SIG-M5 (cell line): ENCODE measurements at places on chromosomes 6 and 20.

GRCh38 chr20:43655937-43656336 is 11.0 kb upstream of the MYBL2 start:
- no peak for DNase-seq

DNA sequence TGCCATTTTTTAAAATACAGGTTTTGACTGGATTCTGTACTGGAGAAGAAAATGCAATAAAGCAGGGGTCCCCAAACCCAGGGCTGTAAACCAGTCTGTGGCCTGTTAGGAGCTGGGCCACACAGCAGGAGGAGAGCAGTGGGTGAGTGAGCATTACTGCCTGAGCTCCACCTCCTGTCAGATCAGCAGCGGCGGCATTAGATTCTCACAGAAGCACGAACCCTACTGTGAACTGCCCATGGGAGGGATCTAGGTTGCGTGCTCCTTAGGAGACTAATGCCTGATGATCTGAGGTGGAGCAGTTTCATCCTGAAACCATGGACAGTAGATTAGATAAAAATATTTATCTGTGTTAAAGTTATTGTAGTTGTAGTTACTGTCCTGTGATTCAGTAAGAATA is 21.1 kb upstream of the FBXO9 start:
- no peak for DNase-seq

- DNase-seq = no peak
These were observed 77.5 kb downstream of the CDH22 start for GRCh38 chr20:46230801-46231282.

DNA sequence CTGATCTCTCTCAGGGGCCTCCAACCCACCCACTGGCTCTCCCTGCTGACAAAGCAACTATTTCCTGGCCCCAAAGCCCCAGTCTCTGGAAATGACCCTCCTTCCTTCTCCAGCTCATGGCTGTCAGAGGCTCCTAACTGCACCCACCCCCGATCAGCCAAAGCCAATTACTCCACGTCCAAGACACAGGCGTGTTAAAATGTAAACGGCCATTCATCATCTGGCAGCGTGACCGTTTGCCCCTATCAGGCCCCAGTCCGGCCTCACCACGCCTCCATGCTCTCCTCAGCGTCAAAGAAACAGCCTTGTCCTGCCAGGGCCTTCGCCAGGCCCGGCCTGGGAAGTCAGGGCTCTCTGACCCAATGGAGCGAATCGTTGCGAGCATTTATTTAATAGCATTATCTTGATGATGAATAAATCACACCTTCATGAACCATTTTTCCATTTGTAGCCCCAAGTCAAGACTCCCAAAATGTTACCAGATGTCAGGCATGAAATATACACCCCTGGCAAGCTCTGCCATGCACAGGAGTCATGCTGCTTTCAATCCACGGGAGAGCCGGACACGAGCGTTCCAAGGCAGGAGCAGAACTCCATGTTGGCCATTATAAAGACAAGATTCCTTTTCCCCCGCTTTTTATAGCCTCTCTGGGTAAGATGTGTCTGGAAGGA is 17.7 kb downstream of the RIPOR3 start:
- no peak for DNase-seq

DNA sequence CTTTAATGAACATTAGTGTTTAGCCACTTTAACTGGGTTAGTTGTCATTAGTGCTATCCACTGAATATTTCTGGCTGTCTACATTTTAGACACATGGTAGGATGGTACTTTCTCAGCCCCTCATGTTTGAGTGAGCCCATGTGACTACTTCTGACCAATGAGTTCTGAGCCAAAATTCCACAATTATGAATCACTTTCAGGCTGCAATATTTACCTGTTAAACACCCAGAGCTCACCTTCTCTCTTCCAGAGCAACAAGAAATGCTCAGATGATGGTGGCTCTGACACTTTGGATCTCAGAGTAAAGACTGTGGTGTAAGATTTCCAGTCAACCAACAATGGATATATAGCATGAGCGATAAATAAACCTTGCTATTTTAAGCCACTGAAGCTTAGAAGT is 24.8 kb downstream of the SPACA1 start:
- no peak for DNase-seq

DNA sequence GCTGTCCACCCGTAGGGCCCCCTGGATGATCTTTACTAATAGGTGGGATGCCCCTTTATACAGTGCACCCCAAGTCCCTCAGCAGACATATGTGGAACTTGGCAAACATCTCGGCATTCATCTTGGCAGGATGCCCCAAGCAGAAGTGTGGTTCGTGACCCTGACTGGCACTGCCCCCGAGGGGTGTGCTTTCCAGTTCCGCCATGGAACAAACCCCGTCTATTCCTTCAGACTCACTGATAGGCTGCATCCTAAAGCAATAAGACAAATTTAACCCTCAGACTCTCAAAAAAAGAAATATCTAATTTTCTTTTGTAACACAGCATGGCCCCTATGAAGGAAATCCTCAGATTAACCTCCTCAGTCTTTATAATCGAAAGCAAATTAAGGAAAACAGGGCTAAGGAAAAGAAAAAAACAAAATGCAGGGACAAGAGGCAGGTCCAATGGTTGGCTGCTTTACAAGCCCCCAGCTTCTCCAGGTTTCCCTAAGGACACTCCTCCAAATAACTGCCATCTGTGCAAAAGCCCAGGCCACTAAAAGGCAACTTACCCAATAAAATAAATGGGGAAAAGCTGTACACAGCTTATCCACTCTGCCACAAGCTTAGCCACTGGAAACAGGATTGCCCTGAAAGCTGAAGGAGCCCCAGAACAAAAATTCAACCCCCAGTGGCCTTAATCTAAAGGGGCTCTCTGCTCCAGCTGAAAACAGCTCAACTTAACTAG is 30.5 kb upstream of the RIPK1 start:
- DNase-seq = no peak

GRCh38 chr6:45420083-45420908 is 42.6 kb upstream of the SUPT3H start:
- DNase-seq = no peak

GRCh38 chr6:18596531-18596835 is 209.3 kb downstream of the RNF144B start:
- DNase-seq = no peak

DNA sequence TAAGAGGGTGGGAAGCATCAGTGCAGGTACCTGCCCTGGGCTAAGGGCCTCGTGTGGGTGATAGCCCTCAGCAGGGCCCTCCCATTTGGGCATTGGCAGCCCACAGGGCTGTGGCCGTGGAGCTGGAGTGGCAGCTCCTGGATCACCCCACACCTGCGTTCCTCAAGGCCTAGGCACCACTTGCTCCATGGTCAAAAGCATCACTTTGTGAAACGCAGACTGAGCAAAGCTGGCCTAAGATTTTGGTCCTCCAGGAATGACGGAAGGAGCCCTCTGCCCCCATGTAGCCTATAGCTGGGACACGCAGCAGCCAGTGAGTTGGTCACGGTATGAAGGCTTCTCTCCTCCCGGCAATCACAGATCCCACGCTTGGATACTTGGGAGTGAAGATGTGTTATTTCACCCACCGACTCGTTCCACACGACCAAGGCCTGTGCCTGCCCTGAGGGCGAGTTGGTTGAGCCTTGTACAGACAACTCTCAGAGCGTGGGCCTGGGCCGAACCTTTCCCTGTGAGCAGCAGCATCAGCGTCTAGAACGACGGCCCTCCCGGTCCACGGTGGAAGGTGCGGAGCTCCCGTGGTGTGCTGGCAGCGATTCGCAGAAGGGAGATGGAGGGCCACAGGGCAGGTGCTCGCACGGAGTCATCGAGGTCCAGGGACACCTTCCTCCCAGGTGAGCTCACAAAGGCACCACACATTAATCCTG is 39.7 kb downstream of the THBS2 start:
- DNase-seq = no peak

DNA sequence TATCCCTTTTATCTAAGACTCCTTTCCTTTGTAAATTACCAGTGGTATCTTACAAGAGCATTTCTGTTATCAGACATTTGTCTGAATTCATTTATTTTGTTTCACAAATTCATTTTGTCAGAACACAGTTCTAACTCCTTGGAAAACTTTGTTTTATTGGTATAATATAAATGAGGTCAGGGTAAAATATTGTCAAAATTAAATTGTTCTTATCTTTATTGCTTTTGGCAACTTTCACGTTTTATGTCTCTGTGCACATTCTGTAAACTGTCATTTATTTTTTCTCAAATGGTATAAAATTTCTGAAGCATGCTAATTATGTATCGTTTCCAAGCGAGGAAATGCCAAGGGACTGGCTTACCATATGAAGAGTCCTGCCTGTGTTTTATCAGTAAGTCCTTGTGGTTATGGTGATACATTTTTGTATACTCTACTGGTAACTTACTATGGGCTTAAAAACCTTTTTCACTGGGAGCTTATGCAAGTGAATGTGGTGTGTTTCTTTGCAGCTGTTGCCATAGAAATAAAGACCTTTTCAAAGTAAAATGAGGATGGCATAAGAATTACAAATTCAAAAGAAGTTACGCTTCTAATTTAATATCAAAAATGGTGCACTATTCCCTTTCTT is 214.2 kb downstream of the COL19A1 start:
- no peak for DNase-seq

DNA sequence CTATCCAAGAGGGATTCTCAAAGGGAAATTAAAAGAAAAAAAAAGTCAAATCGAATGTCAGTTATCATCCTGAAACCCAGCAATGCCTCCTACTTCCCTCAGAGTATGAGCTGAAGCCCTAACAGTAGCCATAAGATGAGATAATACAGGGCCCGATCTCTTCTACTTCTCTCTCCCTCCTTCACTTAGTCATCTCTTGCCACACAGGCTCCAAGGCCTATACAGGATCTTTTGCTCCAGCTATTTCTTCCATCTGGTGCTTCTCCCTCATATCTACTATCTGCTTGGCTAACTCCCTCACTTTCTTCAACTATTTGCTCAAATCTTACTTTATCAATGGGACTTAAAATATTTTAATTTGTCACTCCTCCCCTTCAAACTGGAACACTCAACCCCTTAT is 215.3 kb downstream of the RNGTT start:
- DNase-seq = no peak

DNA sequence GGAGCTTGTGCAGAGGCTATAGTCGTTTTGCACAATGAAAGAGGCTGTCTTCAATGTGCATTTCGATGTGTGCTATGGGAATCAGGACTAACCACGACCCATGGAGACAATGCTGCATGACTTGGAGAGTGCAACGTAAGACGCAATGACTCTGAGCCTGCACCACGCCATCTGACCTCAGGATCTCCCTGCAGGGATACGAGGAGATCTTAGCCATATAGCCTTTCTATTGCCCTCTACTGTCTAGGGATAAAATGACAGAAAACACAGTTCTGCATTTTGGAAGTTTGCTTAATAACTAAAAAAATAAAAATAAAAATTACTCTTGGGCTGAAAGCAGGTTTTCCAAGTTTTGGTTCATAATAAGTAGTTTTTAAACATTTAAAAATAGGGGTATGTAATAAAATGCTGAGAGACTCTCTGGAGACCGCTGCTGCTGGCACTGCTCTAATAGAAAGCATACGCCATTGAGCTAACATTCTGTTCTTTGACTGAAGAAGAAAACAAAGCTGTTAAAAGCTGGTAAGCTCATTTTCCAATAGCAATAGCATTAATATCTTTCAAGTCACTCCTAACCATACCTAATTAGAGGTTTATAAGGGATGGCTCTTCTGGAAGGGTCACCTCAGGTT is 87.2 kb downstream of the PDE7B start:
- no peak for DNase-seq

DNA sequence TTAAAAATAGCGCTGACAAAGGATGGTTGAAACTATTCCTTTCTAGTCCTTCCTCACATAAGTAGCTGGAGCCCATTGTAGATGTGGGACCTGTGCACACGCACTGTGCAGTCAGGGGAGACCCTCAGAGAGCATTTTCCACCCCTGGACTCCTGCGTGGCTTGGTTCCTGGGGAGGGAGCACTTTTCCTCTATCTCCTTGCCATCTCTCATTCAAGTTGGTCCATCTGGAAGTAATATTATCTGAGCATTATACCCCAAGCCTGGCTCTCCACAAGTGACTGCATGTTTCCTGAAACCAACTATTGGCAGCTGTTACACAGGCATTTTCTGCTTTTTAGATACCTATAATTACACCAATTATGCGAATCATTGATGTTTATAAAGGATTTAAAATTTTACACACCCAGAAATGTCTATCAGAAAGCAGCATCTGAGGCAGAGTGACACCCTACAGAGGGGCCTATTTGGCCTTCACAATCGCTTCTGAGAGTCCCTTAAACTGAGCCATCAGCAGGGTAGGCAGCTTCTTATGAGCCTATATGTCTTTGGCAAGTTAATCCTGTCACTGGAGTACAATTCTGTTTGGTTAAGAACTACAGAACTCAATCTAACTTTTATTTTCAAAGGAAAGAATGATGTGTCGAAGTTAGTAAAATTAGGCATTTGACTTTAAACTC is 18.7 kb downstream of the SOX4 start:
- DNase-seq = no peak

- DNase-seq = no peak
These were observed 672.3 kb downstream of the UTRN start for GRCh38 chr6:144957236-144957937.

GRCh38 chr6:98769546-98769945 is 64.8 kb upstream of the POU3F2 start:
- no peak for DNase-seq

GRCh38 chr6:154783229-154783628 is 50.0 kb downstream of the SCAF8 start:
- DNase-seq = no peak

DNA sequence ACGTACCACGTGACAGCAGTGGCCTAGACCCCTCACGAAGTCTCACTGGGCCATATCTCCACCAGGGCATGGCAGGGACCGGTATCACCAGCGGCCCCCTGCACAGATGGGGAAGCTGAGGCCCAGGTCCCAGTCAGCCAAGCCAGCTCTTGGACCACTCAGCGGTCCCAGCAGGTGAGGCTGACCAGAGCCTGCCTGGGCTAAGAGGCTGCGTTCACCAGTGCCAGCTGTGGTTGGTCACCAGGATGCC is 2.6 kb upstream of the MRGBP start:
- no peak for DNase-seq

- no peak for DNase-seq
These were observed 7.7 kb upstream of the KLHL31 start for GRCh38 chr6:53673162-53673727.

DNA sequence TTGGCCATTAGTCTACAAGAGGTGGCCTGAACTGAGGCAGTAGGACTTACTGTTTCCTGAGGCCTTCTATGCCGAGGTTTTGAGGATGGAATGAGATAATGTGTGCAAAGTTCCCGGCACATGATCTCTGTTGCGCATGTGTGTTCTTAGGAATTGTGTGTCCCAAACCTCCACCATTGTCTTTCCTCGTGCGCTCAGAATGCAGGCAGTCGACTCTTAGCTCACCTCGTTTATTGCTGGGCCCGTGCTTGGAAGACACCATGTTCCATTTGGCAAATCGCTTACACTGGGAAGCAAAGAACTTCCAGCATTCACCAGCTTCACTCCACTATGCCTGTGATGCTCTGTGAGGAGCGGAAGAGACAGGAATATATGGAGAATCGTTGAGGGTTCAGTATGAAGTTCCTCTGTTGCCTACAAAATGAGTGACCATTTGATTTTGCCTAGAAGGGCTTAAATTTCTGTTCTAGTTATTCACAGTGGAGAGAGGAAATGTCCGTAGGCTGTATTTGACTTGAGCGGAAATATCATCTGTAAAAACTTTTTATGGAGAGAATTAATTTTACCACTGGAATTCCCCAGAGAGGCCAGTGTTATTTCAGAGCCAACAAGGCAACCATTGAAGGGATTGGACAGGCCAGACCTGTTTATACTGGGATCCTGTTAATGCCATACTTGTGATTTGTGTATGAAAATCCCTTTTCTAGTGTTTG is 75.7 kb upstream of the CLDN20 start:
- no peak for DNase-seq
